Ascending aorta (tissue), 2 donors: ENCODE measurements at places on chromosomes 7 and 10. TPM values are rescaled to one million over a fixed set of nuclear protein-coding genes. Genes with fewer than 3 reads are reported as not detected.

The PDSS1 gene
- total RNA-seq, result not detected

GRCh38 chr10:90403211-90404000 lies 454.4 kb downstream of the HTR7 start:
- no peaks in the 10 kb centered on the region for H3K36me3 ChIP-seq
- H3K27me3 ChIP-seq, result no peaks in the 10 kb centered on the region
- no peak for DNase-seq
- H3K4me3 ChIP-seq, result no peak overlapping the region
- no peaks in the 10 kb centered on the region for H3K4me1 ChIP-seq
- no peak overlapping the region for H3K27ac ChIP-seq

The GIMAP1 gene
- total RNA-seq, result 21.2 TPM

GRCh38 chr7:2985866-2986265 lies 57.8 kb downstream of the CARD11 start:
- no peaks in the 10 kb centered on the region for H3K27me3 ChIP-seq
- no peak for DNase-seq
- no peak overlapping the region for H3K4me3 ChIP-seq
- H3K27ac ChIP-seq, result no peak overlapping the region
- no peaks in the 10 kb centered on the region for H3K4me1 ChIP-seq
- H3K36me3 ChIP-seq, result no peaks in the 10 kb centered on the region

The TDRD1 gene
- 0.53 TPM for total RNA-seq

GRCh38 chr10:48745662-48746245 lies 61.1 kb downstream of the WDFY4 start:
- no peak for DNase-seq
- H3K4me3 ChIP-seq, result no peak overlapping the region
- H3K36me3 ChIP-seq, result no peaks in the 10 kb centered on the region

The LRRD1 gene
- total RNA-seq, result not detected

GRCh38 chr7:6505685-6506559 lies 45.3 kb downstream of the GRID2IP start:
- DNase-seq, result no peak
- no peaks in the 10 kb centered on the region for H3K36me3 ChIP-seq
- no peaks in the 10 kb centered on the region for H3K4me1 ChIP-seq

GRCh38 chr10:43680035-43680434 lies 31.4 kb upstream of the ZNF32 start:
- H3K4me1 ChIP-seq, result no peaks in the 10 kb centered on the region
- no peak overlapping the region for H3K27ac ChIP-seq
- no peaks in the 10 kb centered on the region for H3K27me3 ChIP-seq
- no peak for DNase-seq
- H3K4me3 ChIP-seq, result no peak overlapping the region
- no peaks in the 10 kb centered on the region for H3K36me3 ChIP-seq

DNA sequence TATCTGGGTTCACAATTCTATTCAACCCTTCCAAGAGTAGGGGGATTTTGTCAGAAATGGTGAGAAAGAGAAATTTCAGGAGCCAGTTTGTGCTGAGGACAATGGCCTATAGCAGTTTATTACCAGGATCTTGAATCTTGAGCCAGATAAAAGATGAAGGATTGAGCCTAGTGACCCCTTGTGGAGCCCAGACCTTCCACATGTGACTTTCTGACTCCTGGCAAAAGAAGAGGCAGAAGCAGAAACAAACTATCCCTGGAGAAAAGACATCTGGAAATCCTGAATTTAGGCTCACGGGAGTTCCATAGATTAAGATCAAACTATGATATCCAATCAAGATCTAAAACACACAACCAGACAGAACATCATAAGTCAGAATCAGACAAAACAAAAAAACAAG lies 60.9 kb upstream of the CHRM2 start:
- H3K4me1 ChIP-seq, result no peaks in the 10 kb centered on the region
- DNase-seq, result no peak
- H3K27me3 ChIP-seq, result no peaks in the 10 kb centered on the region
- no peak overlapping the region for H3K4me3 ChIP-seq
- H3K36me3 ChIP-seq, result no peaks in the 10 kb centered on the region

The HGF gene
- 11.7 TPM for total RNA-seq

DNA sequence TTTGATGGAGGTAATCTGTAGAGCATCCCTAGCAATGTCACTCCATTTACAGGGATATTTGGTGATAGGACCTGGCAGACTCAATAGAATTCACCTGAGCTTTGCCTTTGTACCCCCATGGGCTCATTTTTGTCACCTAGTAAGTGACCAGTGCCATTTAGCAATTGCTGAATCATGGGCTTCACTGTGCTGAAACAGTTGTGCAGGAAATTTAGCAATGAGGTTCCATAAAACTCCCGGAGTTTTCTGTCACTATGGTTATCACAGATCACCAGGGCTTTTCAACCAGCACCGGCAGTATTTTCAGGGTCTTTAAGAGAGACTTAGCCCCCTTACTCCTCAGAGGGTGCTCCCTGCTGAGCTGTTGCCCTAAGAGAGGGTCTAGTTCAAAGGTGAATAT lies 40.2 kb downstream of the FAS start:
- no peaks in the 10 kb centered on the region for H3K4me1 ChIP-seq
- no peak overlapping the region for H3K27ac ChIP-seq
- H3K4me3 ChIP-seq, result no peak overlapping the region
- DNase-seq, result no peak
- H3K36me3 ChIP-seq, result no peaks in the 10 kb centered on the region
- no peaks in the 10 kb centered on the region for H3K27me3 ChIP-seq

The ITGB8 gene
- total RNA-seq, result 7.9 TPM

The ABCB1 gene
- total RNA-seq, result 5.5 TPM

- DNase-seq, result no peak
- H3K36me3 ChIP-seq, result no peaks in the 10 kb centered on the region
- H3K4me3 ChIP-seq, result no peak overlapping the region
- H3K27me3 ChIP-seq, result no peaks in the 10 kb centered on the region
- no peaks in the 10 kb centered on the region for H3K4me1 ChIP-seq
Observed at GRCh38 chr10:69292459-69292858, 14.2 kb downstream of the HK1 start.

The ASZ1 gene
- not detected for total RNA-seq

DNA sequence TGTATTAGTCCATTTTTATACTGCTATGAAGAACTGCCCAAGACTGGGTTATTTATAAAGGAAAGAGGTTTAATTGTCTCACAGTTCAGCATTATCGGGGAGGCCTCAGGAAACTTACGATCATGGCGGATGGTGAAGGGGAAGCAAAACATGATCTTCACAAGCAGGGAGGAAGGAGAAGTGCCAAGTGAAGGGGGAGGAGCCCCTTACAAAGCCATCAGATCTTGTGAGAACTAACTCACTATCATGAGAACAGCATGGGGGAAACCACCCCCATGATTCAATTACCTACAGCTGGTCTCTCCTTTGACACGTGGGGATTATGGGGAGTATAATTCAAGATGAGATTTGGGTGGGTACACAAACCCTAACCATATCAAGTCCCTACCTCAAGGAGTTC lies 85.4 kb downstream of the JAZF1 start:
- no peaks in the 10 kb centered on the region for H3K27me3 ChIP-seq
- H3K36me3 ChIP-seq, result no peaks in the 10 kb centered on the region
- DNase-seq, result no peak
- H3K27ac ChIP-seq, result no peak overlapping the region

The CALD1 gene
- total RNA-seq, result 352 TPM

The OR2A12 gene
- not detected for total RNA-seq
